ENCODE measurements at places on chromosomes 1 and 21. TPM values are rescaled to one million over a fixed set of nuclear protein-coding genes. Genes with fewer than 3 reads are reported as not detected.

- peaks cover 5% of the 10 kb centered on the region for H3K36me3 ChIP-seq
- H3K4me1 ChIP-seq = peaks cover 29% of the 10 kb centered on the region
Measured at GRCh38 chr1:154429841-154430611, 24.9 kb downstream of the IL6R start.

GRCh38 chr1:207022996-207023679 lies 9.4 kb downstream of the C1orf116 start:
- H3K4me3 ChIP-seq = no peak overlapping the region
- no peak for DNase-seq
- no peaks in the 10 kb centered on the region for H3K36me3 ChIP-seq
- H3K27ac ChIP-seq = no peak overlapping the region
- peaks cover 17% of the 10 kb centered on the region for H3K27me3 ChIP-seq

DNA sequence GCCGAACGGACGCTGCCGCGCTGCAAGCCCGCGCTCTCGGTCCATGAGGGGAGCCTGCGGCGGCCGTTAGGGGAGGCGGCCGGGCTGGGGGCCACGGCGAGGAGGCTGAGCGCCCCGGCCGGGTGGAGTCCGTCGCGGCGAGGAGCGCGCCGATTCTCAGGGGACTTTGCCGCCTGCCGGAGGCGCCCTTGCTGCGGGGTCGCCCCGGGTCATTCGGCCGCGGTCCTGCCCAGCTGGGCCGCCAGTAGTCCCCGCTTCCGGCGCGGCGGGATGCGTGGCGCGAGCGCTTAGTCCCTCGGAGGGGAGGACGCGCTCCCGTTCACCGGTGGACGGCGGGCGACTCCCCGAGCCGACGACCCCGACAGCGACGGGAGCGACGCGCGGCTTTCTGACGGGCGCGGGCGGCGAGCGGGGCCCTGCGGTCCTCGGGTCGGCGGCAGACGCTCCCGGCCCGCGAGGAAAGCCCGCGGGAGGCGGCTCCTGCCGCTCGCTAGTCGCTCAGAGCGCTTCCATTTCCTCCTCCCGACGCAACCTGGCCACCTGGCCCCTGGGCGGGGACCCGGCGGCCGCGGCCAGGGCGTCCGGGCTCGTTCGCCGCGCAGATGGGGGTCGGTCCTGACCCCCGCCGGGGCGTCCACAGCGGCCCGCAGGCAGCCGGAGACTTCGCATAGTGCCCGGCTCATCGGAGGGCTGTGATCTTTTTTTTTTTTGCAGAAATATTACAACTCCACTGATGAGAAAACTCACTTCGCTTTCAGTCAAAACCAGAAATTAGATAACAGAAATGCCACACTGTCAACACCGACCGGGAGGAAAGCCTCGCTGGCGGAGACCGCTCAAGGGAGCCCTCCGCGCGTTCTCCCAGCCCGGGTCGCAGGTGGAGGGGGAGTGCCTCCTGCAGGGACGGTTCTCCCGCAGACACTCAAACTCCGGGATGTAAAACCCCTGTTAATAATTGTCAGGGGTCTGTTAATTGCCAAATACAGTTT lies 641 bp upstream of the ZBTB21 start:
- H3K27me3 ChIP-seq = peaks cover 16% of the 10 kb centered on the region
- peak overlapping the region; percentile 86 for H3K27ac ChIP-seq
- peak overlapping the region; percentile 97 for H3K4me3 ChIP-seq
- peak; percentile 25 for DNase-seq
- peaks cover 15% of the 10 kb centered on the region for H3K36me3 ChIP-seq
- peaks cover 21% of the 10 kb centered on the region for H3K4me1 ChIP-seq

DNA sequence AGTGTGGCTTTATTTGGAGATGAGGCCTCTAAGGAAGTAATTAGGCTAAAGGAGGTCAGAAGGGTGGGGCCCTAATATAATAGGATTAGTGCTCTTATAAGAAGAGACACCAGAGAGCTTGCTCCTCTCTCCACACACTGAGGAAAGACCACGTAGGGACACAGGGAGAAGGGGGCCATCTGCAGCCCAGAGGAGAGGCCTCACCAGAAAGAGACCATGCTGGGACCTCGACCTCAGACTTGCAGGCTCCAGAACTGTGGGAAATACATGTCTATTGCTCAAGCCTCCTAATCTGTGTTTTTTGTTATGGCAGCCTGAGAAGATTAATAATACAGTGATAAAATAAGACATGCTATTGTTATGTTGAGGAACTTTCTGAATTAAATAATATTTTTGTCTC lies 8.3 kb downstream of the RCAN1 start:
- DNase-seq = no peak
- H3K4me1 ChIP-seq = no peaks in the 10 kb centered on the region
- no peak overlapping the region for H3K27ac ChIP-seq
- H3K36me3 ChIP-seq = no peaks in the 10 kb centered on the region

GRCh38 chr1:88802950-88803349 lies 88.4 kb downstream of the GTF2B start:
- no peaks in the 10 kb centered on the region for H3K27me3 ChIP-seq
- DNase-seq = no peak
- peaks cover 18% of the 10 kb centered on the region for H3K4me1 ChIP-seq

DNA sequence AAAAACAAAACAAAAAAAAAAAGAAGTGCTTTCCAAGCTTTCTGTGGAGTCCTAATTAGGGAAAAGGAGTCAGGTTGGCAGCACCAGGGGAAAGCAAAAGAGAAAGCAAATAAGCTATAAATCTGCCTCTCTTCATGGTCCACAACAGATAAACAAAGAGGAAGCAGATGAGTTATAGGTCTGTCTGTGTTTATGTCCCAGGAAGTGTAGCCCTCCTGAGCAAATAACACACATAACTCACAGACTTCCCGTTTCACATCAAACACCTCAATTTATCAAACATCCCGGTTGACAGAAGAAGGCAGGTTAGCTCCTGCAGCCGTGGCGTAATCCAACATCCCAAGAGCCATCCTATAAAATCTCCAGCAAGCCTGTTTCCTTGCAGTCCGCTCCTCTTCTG lies 5.6 kb upstream of the SLC2A5 start:
- H3K4me1 ChIP-seq = peaks cover 46% of the 10 kb centered on the region
- H3K27ac ChIP-seq = peak overlapping the region; percentile 73
- H3K4me3 ChIP-seq = no peak overlapping the region
- H3K27me3 ChIP-seq = peaks cover 31% of the 10 kb centered on the region

DNA sequence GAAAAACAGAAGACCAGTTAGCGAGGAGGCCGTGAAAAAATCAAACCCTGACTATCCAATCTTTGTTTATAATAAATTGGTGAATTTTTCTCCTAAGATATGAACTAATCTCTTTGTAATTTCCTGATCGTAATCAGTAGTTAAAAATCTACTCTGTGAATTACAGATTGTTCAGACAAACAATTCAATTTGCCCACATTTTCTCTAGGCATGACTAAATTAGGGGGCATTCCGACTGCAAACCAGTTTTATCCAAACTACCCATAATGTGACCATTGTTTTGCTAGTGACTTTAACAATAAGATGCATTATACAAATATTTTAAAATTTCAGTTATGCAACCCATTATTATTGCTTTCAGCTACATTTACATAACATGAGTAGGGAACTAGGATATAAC lies 546.9 kb upstream of the ADAMTS5 start:
- DNase-seq = no peak
- no peaks in the 10 kb centered on the region for H3K36me3 ChIP-seq
- no peaks in the 10 kb centered on the region for H3K4me1 ChIP-seq
- H3K4me3 ChIP-seq = no peak overlapping the region
- no peak overlapping the region for H3K27ac ChIP-seq

DNA sequence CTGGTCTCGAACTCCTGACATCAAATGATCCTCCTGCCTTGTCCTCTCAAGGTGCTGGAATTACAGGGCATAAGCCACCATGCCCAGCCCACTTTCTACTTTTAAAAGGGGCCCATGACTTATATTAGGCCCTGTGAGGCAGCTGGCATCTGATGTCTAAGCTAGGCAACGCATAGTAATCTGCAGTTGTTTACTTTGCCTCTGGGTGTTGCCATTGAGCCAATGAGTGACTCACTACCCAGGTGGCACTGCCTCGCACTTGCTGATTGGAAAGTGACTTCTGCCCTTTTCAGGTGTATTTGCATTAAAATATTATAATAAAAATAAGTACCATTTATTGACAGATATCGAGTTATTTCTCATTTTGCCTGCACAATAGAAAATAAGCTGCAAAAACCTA lies 84.9 kb downstream of the KIF14 start:
- H3K4me1 ChIP-seq = peaks cover 14% of the 10 kb centered on the region
- H3K36me3 ChIP-seq = no peaks in the 10 kb centered on the region
- no peak overlapping the region for H3K4me3 ChIP-seq
- peak; percentile 33 for DNase-seq

GRCh38 chr1:219324629-219325367 lies 151.1 kb downstream of the LYPLAL1 start:
- H3K36me3 ChIP-seq = no peaks in the 10 kb centered on the region
- DNase-seq = no peak
- peaks cover 6% of the 10 kb centered on the region for H3K27me3 ChIP-seq
- no peak overlapping the region for H3K4me3 ChIP-seq

DNA sequence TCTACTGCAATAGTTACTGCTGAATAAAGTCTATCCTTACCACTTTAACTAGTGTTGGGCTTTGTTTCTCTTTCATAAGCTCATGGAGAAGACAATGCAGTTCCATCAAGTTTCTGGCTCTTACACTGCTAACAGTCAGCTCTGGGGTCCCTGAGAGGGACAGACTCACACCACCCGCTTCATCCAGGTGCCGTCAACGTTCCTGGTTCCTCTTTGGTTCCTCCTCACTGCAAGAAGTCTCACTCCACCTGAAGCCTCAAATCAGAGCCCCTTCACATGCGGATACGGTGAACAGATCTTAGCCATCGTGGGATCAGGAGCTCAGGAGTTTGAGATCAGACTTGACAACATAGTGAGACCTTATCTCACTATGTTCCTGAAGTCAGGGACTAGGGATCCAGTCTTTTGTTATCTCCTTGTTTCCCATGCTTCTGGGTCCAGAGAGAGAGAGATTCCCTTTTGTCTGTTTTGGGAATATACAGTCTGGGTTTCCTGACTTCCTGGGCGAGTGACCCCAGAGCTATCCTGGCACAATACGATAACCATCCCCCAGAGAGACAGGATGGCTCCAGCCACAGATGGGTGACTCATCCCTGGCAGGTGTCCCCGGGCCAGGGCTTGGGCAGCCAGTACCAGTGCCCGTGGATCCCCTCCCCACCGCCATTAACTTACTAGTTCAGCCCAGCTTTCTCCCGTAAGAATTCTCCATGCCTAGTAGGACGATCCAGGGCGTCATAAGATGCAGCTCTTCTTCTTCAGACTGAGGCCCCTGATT lies 14.3 kb upstream of the PCP4 start:
- no peaks in the 10 kb centered on the region for H3K27me3 ChIP-seq
- no peak overlapping the region for H3K27ac ChIP-seq
- no peak for DNase-seq
- no peaks in the 10 kb centered on the region for H3K36me3 ChIP-seq
- H3K4me1 ChIP-seq = no peaks in the 10 kb centered on the region
- no peak overlapping the region for H3K4me3 ChIP-seq

GRCh38 chr1:117034791-117035290 lies 25.3 kb upstream of the TTF2 start:
- H3K4me3 ChIP-seq = no peak overlapping the region
- H3K4me1 ChIP-seq = peaks cover 2% of the 10 kb centered on the region
- DNase-seq = no peak
- no peak overlapping the region for H3K27ac ChIP-seq
- peaks cover 7% of the 10 kb centered on the region for H3K36me3 ChIP-seq

- H3K36me3 ChIP-seq = no peaks in the 10 kb centered on the region
- no peak overlapping the region for H3K4me3 ChIP-seq
- DNase-seq = peak; percentile 16
- peaks cover 2% of the 10 kb centered on the region for H3K27me3 ChIP-seq
Measured at GRCh38 chr1:219385787-219386427, 212.2 kb downstream of the LYPLAL1 start.

DNA sequence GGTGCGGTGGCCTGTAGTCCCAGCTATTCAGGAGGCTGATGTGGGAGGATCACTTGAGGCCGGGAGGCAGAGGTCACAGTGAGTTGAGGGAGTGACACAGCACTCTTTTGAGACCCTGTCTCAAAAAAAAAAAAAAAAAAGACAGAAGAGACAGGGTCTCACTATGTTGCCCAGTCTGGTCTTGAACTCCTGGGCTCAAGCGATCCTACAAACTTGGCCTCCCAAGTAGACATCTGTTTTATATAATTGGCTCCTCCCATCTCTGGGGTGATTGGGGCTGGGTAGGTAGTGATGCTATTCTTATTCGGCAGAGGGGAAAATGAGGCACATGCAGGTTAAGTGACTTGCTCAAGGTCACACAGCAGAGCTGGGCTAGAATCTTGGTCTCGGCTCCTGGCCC lies 23.6 kb upstream of the VPS13D start:
- H3K4me3 ChIP-seq = no peak overlapping the region
- no peak for DNase-seq
- no peaks in the 10 kb centered on the region for H3K27me3 ChIP-seq
- H3K36me3 ChIP-seq = peaks cover 49% of the 10 kb centered on the region

DNA sequence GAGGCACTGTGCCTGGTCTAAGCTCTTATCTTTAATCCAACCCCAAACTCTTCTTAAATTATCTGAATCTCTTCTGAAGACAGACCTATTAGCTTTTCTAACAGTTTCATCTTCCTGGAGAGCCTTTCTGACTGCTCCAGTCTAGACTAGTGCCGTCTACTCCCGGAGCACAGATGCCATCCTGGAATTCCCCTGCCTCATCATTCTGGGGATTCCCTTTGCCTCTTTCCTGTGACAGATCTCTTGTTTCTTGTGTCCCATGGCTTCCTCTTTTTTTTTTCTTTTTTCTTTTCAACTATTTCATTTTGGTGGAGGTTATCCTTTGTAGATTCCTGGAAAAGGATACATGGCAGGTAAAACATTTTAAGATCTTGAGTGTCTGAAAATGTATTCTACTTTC lies 11.7 kb downstream of the SEMA4A start:
- no peak for DNase-seq
- no peak overlapping the region for H3K4me3 ChIP-seq
- no peak overlapping the region for H3K27ac ChIP-seq
- peaks cover 25% of the 10 kb centered on the region for H3K4me1 ChIP-seq
- H3K36me3 ChIP-seq = peaks cover 30% of the 10 kb centered on the region

- no peak for DNase-seq
- no peak overlapping the region for H3K4me3 ChIP-seq
- peaks cover 16% of the 10 kb centered on the region for H3K36me3 ChIP-seq
- H3K4me1 ChIP-seq = no peaks in the 10 kb centered on the region
- H3K27ac ChIP-seq = no peak overlapping the region
- H3K27me3 ChIP-seq = no peaks in the 10 kb centered on the region
Measured at GRCh38 chr1:22503721-22504410, 52.2 kb downstream of the ZBTB40 start.

DNA sequence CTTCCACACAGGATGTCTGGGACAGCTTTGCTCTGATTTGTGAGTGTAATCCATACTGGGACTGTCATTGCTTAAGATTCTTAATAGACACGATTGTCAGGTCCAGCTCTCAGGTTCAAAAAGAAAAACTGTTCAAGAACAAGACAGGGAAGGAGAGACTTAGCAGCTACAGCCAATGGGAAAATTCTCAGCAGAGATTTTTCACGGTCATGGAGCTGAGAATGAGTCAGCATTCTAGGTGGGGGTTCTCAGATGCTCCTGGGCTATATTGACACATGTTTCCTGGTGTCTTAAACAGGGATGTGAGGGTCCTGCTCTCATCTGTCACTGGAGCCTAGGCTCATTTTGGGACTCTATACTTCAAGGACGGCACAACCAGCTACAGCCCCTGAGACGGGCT lies 318.3 kb downstream of the RRAGC start:
- no peaks in the 10 kb centered on the region for H3K4me1 ChIP-seq
- DNase-seq = no peak
- H3K27me3 ChIP-seq = peaks cover 35% of the 10 kb centered on the region
- H3K4me3 ChIP-seq = no peak overlapping the region
- no peaks in the 10 kb centered on the region for H3K36me3 ChIP-seq

The PRKCZ gene
- 5.1 TPM for total RNA-seq

The YARS1 gene
- total RNA-seq = 196 TPM

The PLD5 gene
- not detected for total RNA-seq

The TTC22 gene
- total RNA-seq = 10.6 TPM

The GCSAML gene
- not detected for total RNA-seq

The C1orf52 gene
- total RNA-seq = 26.4 TPM

The ATAD3C gene
- total RNA-seq = 0.17 TPM
